ENCODE measurements at places on chromosomes 16 and 17. TPM values are rescaled to one million over a fixed set of nuclear protein-coding genes. Genes with fewer than 3 reads are reported as not detected.

Gene CCT6B
- total RNA-seq = 0.66 TPM

Gene GAS7
- 8.0 TPM for total RNA-seq

Gene CETP
- not detected for total RNA-seq

- H3K27me3 ChIP-seq = no peaks in the 10 kb centered on the region
- no peaks in the 10 kb centered on the region for H3K36me3 ChIP-seq
- no peak overlapping the region for H3K4me3 ChIP-seq
- no peaks in the 10 kb centered on the region for H3K4me1 ChIP-seq
These were observed 113.3 kb upstream of the ADAMTS18 start for GRCh38 chr16:77548151-77548550.

GRCh38 chr17:64260886-64261285, 2.2 kb downstream of the TEX2 start:
- peaks cover 67% of the 10 kb centered on the region for H3K4me1 ChIP-seq
- DNase-seq = no peak
- H3K27me3 ChIP-seq = no peaks in the 10 kb centered on the region
- peak overlapping the region; percentile 93 for H3K27ac ChIP-seq
- no peak overlapping the region for H3K4me3 ChIP-seq

- peaks cover 45% of the 10 kb centered on the region for H3K4me1 ChIP-seq
- no peak overlapping the region for H3K4me3 ChIP-seq
- no peak overlapping the region for H3K27ac ChIP-seq
- no peak for DNase-seq
- no peaks in the 10 kb centered on the region for H3K27me3 ChIP-seq
These were observed 2.8 kb downstream of the WDR81 start for GRCh38 chr17:1727258-1727789.

DNA sequence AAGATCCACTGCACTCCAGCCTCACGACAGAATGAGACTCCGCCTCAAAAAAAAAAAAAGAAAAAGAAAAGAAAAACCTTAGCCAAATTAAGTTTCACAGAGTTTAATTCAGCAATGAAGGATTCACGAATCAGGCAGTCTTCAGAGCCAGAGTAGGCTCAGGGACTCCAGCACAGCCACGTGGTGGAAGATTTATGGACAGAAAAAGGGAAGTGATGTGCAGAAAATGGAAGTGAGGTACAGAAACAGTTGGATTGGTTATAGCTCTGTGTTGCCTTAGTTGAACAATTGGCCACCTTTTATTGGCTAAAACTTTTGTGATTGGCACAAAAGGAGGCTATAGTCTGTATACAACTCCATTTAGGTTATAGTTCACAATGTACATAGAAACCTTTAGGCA, 256.6 kb downstream of the HS3ST3B1 start:
- no peak overlapping the region for H3K27ac ChIP-seq
- H3K36me3 ChIP-seq = no peaks in the 10 kb centered on the region
- no peaks in the 10 kb centered on the region for H3K4me1 ChIP-seq

GRCh38 chr17:17030515-17031211, 11.6 kb upstream of the MPRIP start:
- H3K36me3 ChIP-seq = no peaks in the 10 kb centered on the region
- DNase-seq = no peak
- no peaks in the 10 kb centered on the region for H3K27me3 ChIP-seq
- H3K4me1 ChIP-seq = peaks cover 34% of the 10 kb centered on the region

GRCh38 chr16:17926866-17927399, 409.6 kb downstream of the NPIPA8 start:
- no peak overlapping the region for H3K4me3 ChIP-seq
- no peak for DNase-seq
- H3K36me3 ChIP-seq = no peaks in the 10 kb centered on the region
- H3K4me1 ChIP-seq = no peaks in the 10 kb centered on the region

- H3K4me3 ChIP-seq = no peak overlapping the region
- no peaks in the 10 kb centered on the region for H3K36me3 ChIP-seq
- H3K27ac ChIP-seq = peak overlapping the region; percentile 84
- no peaks in the 10 kb centered on the region for H3K27me3 ChIP-seq
These were observed 8.1 kb downstream of the CTRL start for GRCh38 chr16:67923414-67924116.
